ENCODE measurements at places on chromosomes 12 and 14.

GRCh38 chr12:153080-153746 is 60.7 kb downstream of the SLC6A12 start:
- peak; percentile 43 for DNase-seq

DNA sequence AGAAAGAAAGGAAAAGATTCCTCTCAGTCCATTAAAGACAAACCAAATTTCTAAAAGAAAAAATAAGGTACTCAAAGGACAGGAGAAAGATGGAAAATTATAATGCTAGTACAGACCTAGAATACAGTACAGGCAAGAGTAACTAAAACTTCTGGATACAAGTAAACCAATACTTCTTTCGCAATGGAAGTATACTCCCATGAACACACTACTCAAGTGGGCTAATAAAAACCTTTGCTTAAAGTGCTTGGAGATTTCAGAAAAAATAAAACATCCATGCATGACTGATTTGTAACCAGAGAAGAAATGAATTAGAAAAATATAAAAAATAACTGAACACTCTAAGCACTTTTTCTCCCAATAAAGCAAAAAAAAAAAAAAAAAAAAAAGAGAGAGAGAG is 3.5 kb downstream of the ZBTB25 start:
- DNase-seq: no peak

- no peak for DNase-seq
Measured at GRCh38 chr12:94023879-94024278, 124.5 kb upstream of the PLXNC1 start.

DNA sequence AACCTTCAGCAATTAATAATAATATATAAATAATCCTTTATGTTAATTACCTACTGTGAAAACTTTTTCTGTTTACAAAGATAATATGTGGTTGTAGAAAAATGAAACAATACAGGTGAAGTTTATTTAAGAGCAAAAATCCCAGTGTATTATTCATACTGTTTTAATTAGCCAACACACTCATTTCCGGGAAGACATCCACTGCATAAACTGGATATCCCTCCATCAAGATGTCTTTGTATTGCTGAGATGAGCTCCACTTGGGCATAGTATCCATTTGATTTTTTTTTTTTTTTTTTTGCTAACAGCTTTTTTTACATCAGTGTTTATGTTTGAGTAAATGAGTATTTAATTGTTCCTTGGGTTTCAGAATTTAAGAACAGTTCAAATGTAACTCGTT is 13.7 kb upstream of the DERA start:
- DNase-seq: no peak

DNA sequence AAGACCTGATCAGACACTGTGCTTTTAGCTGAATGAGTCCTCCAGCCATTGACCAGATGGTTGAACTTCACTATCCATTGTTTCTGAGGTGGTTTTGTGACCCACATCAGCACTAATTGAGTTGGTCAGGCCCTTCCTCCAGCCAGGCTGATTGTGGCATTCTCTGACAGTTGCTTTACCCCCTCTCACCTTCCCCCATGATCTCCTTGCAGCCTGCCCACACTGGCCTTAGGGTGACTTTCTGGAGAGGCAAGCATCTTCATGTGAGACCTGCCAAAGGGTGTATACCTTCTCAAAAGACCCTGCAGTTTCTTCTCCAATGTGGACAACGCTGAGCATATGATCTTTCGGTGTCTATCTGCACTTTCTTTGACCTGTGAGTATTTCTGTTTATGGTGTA is 83.9 kb downstream of the GPATCH2L start:
- DNase-seq: no peak

- DNase-seq: no peak
Measured at GRCh38 chr12:11622876-11623281, 26.6 kb upstream of the ETV6 start.

DNA sequence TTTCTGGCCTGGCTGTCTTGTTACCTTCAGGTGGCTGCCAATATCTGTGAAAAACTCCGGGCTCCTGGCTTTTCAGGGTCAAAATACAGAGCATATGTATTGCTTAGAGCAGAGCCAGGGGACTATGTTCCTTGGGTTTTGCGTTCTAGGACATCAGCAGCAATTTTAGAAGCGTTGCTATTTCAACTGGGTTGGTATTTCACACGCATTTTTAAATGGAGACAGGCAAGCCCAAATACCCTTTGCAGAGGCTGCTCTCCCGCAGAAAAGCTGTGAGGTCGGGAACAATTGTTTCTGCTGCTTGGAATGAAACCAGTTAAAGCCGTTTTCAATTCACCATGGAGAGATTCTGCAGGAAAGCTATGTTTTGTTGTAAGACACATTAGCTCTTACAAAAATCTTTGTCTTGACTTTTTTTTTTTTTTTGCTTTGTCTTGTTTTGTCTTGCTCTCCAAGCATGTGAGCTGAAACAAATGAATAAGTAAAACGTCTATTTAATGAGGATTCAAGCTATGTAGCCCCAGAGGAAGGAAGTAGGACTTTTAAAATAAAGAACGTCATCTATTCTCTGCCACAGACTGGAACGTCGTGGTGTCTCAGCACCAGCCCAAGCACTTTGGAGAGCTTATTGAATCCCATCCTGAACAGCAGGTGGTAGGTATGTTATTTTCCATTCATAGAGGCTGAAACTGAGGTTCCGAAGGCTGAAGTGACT is 181.0 kb upstream of the TBX3 start:
- no peak for DNase-seq

DNA sequence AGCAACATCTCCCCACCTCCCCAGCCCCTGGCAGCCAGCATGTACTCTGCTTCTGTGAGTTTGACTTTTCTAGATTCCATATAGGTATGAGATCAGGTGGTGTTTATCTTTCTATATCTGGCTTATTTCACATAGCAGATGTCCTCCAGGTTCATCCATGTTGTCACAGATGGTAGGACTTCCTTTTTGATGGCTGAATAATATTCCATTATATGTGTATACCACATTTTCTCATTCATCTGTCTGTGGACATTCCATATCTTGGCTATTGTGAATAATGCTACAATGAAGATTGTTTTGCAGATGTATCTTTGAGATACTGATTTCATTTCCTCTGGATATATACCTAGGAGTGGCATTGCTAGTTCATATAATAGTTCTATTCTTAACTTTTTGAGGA is 18.4 kb downstream of the ALKBH2 start:
- DNase-seq: no peak

- no peak for DNase-seq
Measured at GRCh38 chr12:92696216-92696615, 6.6 kb upstream of the PLEKHG7 start.

GRCh38 chr12:1518591-1519516 is 75.5 kb downstream of the FBXL14 start:
- DNase-seq: no peak

DNA sequence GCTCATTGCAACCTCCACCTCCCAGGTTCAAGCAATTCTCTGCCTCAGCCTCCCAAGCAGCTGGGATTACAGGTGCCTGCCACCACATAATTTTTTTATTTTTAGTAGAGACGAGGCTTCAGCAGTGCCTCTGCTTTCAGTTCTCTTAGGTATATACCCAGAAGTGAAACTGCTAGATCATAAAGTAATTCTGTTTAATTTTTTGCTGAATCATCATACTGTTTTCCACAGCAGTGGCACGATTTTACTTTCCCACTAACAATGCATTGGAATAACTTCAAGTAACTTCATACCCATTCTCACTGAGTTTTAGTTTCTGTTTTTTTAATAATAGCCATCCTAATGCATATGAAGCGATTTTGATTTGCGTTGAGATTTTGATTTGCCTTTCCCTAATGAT is 148.0 kb upstream of the G2E3 start:
- DNase-seq: no peak

DNA sequence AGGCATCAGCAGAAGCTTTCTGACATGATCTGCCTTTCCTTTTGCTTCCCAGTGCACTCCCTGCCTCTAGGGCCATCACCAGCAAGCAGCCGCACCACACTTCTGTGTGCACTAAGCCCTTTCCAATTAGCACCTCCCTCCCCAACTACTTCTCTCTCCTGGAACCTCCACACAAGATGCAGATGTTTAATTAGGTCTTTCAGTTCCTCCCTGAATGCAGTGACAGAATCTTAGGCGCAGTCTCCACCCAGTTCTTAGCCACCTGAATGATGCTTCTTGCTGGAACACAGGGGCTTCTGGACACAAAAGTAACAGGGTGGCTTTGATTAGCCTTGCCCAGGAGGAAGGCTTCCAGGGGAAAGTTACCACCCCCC is 32.9 kb downstream of the NIN start:
- DNase-seq: no peak

DNA sequence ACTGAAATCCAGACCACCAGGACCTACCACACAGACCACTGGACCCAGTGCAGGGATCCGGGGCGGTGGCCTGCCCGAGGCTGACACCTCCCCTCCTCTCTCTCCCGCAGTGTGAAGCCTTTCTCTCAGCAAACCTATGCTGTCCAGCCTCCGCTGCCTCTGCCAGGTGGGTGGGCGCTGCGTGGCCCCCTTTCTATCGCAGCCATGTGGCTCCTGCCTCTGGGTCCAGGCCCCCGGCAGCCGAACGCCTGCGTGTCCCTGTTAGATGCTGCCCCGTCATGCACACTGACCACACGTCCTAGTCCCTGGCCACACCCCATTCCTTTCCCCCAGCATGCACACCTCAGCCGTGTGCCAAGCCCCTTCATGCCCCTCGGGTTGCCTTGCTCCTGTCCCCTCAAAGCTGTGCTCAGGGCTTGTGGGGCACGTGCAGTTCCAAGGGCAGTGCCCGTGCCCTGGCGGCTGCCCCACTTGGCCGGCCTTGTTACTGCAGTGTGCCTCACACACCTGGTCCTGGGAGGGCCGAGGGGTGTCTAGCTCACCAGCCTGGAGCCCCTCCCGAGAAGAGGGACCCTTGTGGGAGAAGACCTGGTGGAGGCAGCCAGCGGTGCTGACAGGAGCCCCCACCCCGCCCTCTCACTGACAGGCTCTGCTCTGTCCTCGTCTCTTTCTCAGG is 58.0 kb upstream of the TSPAN9 start:
- DNase-seq: no peak

GRCh38 chr12:93868771-93869170 is 191.6 kb downstream of the CRADD start:
- no peak for DNase-seq

DNA sequence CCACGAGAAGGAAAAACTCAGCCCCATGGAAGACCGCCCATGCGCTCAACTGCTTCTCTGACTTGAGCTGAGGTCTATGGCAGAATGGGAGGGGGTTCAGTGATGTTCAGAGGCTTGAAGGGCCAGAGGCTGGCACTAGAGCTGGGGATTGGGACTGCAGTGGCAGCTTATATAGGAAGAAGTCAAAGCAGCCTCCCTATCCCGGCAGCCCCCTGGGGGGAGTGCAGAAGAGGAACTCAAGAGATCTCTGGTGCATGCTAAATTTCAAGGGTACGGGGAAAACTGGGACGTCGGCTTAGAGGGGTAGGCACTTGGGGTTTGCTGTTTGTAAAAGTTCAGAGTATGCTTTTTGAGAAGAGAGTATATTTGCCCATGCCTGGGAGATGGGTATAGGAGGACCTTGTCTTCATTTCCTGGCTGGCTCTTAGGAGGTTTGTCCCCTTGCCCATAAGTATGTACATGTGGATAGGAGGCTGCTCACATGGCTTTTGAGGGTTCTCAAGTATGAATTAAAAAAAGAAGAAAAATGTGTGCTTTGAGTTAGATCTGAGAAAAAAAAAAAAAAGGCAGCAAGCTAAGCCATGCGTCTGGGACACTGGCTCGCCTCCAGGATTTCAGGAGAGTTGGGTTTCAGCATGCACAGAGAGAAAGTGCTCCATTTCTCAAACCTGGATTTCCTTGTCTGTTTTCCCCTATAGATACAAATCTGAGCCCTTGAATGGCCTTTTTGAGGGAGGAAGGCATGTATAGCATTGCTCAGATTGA is 3.2 kb upstream of the MEG3 start:
- DNase-seq: no peak

GRCh38 chr12:122283680-122284079 is 17.4 kb upstream of the VPS33A start:
- DNase-seq: no peak
